ENCODE measurements at places on chromosomes 16 and 17.

GRCh38 chr17:28368915-28369683 is 1.0 kb downstream of the VTN start:
- no peak for DNase-seq

DNA sequence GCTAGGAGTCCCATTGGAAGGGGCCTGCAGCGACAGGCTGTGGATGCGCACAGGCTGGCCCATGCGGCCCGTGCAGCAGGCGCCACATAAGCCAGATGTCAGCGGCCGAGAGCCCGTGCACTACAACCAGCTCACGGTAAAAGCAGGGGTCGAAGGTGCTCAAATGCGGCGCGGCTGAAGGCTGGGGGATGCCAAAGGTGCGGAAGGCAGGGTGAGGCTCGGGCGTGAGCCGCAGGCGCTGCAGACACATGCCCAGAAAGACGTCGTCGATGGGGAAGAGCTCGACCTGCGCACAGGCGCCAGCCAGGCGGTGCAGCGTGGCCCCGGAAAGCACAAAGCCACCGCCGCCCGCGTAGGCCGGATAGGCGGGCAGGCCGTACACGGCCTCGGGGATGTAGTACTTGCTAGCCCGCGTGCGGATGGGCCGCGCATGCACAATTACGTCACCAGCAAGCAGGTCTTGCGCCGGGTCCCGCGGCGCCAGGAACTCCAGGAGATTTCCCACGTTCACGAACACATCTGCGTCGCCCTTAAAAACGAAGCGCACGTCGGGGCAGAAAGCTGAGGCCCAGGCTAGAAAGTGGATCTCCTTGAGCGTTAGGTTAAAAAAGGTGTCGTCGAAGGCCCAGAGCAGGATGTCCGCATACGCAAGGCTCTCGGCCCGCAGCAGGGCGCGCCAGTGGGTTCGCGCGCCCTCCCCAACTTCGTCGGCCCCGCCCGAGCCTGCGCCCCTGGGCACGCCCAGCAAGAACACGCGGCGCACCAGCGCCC is 1.3 kb downstream of the B3GNT9 start:
- no peak for DNase-seq

DNA sequence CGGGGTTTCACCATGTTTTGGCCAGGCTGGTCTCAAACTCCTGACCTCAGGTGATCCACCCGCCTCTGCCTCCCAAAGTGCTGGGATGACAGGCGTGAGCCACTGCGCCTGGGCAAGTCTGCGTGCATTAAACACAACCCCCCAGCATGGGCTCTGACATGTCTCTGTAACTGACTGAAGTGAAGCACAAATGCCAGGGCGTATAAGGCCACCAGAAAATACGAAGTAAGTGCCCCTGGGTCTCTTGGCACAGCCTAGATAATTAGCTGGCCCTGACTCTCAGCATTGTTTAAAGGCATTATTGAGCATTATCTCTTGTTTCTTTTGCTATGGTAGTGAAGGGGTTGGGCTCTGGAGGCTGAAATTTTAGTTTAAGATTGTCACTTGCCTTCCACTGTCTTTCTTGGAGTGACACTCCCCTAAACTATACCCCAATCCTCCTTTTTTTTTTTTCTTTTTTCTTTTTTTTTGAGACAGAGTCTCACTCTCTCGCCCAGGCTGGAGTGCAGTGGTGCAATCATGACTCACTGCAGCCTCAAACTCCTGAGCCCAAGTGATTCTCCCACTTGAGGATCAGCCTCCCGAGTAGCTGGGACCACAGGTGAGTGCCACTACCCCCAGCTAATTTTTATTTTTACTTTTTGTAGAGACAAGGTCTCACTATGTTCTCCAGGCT is 8.2 kb upstream of the SEC14L1 start:
- no peak for DNase-seq

- DNase-seq: no peak
Observed at GRCh38 chr16:13780406-13781168, 139.4 kb upstream of the ERCC4 start.

DNA sequence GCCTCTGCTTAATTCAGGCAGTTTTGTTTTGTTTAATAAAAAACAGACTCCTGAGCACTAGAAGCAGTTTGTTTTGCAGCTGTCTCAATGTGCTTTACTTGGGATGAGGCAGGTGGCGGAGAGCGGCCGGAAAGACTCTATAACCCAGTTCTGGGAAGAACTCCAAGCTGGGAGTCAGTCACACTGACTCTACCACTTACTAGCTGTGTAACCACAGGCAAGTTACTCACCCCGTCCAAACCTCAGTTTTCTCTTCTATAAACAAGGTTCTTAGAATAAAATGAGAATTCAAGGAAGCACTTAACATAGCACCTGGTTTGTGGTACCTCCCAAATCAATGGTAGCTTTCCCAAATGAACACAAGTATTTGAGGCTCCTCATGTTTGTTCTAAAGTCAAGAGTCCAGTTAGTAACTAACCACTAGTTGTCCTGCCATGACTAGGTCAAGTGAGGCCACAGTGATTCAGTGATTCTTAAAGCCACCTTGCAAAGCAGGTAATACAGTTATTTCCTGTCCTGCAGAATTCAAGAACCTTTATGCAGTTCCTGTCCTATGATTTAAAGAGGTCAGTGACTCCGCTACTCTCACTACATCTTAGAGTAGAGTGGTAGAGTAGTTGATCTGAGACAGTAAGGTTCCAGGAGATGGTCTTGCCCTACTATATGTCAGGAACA is 2.7 kb downstream of the TXNDC17 start:
- no peak for DNase-seq

DNA sequence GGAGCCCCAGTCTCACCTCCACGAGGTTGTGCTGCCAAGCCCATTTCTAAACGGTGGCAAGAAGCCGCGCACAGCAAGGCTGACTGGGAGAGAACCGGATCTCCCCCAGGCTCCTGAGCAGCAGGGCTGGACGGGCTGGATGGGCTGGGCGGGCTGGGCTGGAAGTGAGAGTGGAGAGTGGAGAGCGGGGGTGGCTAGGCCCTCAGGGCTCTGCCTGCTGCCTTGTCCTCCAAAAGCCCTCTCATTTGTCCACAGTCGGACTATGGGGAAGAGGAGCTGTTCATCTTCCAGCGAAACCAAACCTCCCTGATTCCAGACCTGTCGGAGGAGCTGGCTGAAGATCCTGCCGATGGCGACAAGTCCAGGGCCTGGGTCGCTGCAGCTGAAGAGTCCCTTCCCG is 3.2 kb downstream of the DNAAF8 start:
- DNase-seq: no peak

DNA sequence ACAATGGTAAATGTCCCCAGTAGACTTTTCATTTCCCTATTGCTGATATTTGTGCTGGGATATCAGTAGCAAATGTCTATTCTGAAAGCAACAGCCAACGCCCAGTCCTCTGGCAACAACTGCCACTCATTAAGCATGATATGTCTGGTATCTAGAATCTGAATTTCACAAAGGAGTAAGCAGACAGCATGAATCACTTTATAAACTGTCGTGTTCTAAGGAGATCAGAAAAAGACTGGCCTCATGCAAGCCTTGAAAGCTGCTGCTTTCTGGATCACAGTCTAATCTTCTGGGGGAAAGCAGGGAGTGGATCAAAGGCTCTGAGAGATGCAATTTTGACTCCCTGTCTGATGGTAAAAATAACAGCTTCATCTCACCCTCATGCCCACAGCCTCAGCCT is 153.1 kb upstream of the NOG start:
- DNase-seq: no peak

GRCh38 chr16:72939247-72939646 is 108.7 kb downstream of the ZFHX3 start:
- no peak for DNase-seq

DNA sequence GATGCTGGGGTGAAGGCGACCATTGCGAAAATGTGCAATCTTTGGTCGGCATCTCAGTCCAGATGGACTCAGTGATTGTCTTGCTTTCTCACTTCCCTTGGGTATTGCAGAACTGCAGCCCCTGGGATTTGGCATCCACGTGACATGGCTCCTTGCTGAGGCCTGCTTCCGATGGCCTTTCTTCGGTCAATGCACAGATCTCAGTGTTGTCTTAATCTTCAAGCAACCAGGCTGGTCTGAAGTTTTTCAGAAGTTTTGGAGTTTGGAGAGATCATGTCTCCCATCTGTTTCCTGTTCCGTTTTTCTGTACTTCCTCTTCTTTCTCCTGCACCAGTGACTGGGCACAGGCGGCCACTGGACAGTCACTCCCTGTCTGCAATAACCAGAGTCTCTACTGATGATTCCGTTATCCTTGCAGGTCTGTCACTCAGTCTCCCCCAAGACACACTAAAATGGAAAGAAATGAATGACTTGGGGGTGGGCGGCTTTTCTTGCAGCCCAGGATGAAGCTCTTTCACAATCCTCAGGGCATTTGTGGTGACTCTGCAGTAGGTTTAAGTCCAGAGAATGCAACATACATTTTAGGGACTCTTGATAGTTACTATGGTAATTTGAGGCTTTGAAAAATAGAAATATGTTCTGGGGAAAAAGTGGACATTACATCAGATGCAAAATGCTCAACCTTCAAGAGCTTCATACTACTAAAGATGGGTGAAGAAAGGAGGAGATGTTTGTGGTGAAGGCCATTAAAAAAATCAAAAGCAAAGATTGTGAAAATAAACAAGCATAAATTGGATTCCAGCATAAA is 106.3 kb upstream of the ZFHX3 start:
- no peak for DNase-seq

DNA sequence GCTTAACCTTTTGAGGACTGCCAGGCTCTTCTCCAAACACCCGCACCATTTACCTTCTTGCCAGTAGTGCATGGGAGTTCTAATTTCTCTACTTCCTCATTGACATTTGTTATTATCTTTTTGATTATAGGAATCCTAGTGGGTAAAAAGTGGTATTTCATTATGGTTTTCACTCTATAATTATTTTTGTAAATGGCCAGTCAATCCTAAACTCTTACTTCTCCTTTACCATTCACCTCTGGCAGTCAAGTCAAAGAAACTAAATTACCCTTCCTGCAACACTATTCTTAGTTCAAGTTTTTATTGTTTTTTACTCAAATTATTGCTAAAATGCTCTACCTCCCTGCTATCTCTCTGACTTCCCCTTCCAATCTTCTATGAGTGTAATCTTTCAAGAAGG is 29.8 kb upstream of the ANKFY1 start:
- no peak for DNase-seq

- DNase-seq: no peak
Observed at GRCh38 chr17:27491713-27492190, 35.5 kb downstream of the KSR1 start.

- DNase-seq: no peak
Observed at GRCh38 chr16:14672403-14672971, 21.6 kb downstream of the PLA2G10 start.

- no peak for DNase-seq
Observed at GRCh38 chr16:87543436-87544191, 50.8 kb upstream of the ZCCHC14 start.

DNA sequence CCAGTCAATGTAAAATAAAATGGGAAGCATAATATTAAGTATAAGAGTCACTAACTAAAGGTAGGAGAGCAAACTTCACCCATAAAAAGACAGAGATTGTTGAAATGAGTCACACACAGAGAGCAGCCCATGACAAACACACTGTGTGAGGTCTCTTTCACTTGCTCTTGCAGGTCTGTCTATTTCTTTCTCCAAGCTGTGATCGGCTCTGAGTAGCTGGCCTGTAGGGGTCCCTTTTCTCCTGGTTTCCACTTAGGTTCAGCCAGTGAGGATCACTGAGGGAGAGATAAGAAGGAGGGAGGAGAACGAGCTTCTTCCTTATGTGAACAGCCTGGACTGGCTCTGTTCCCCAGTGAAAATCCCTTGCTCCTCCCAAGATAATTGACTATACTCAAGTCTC is 133.7 kb upstream of the HS3ST3A1 start:
- no peak for DNase-seq

DNA sequence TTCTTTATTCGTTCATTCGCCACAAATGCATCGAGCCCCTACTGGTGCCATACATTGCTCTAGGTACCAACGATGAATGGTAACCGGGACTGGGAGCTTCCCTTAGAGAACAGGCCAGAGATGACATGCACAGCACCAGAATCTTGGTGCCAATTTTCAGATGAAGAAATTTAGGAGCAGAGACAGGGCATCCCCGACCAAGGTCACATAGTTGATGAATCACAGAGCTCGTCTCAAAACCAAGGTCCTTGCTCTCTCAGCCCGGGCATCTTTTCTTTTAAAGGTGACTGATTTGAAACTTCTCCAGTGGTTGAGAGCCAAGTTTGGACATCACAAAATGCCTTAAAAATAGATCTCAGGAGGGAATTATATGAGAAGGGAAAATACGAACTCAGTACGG is 73.2 kb upstream of the C16orf82 start:
- DNase-seq: no peak

DNA sequence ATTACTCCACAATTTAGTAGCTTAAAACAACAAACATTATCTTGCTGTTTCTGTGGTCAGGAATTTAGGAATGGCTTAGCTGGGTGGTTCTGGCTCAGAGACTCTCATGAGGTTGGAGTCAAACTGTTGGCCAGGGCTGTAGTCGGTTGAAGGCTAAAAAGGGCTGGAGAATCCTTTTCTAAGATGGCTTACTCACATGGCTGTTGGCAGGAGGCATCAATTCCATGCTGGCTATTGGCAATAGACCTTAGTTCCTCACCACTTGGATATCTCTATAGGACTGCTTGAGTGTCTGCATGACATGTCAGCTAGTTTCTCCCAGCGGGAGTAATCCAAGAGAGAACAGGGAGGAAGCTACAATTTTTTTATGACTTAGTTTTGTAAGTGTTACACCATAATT is 6.6 kb upstream of the EFCAB13 start:
- no peak for DNase-seq

DNA sequence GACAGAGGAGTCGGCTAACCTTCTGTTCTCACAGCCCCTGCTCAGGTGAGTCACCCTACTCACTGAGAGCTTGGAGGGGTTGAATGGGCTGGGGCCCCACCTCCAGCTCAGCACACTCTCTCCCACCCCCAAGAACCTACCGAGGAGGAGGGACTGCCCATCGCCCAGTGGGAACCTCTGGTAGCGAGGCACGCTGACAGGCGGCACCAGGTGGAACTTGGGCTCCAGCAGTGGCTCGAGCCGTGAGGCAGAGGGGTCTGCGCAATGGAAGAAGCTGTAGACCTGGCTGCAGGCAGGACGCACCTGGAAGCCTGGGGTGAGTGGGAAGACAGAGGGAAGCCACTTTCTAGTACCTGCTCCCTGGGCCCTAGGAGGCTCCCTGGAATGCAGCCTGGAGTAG is 28.3 kb downstream of the PIMREG start:
- no peak for DNase-seq

DNA sequence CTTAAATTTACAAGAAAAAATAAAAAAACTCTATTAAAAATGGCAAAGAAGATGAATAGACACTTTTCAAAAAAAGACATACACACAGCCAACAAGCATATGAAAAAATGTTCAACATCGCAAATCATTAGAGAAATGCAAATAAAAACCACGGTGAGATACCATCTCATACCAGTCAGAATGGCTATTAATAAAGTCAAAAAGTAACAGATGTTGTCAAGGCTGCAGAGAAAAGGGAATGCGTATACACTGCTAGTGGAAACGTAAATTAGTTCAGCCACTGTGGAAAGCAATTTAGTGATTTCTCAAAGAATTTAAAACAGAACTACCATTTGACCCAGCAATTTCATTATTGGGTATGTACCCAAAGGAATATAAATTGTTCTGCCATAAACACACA is 31.4 kb downstream of the CAPNS2 start:
- DNase-seq: no peak

- DNase-seq: no peak
Observed at GRCh38 chr17:64534187-64534586, 27.4 kb downstream of the CEP95 start.

- DNase-seq: no peak
Observed at GRCh38 chr17:72191921-72192799, 71.3 kb downstream of the SOX9 start.

All from naive thymus-derived CD4-positive, alpha-beta T cell (primary cell).